ENCODE measurements at places on chromosomes 12 and 14. TPM values are rescaled to one million over a fixed set of nuclear protein-coding genes. Genes with fewer than 3 reads are reported as not detected.

DNA sequence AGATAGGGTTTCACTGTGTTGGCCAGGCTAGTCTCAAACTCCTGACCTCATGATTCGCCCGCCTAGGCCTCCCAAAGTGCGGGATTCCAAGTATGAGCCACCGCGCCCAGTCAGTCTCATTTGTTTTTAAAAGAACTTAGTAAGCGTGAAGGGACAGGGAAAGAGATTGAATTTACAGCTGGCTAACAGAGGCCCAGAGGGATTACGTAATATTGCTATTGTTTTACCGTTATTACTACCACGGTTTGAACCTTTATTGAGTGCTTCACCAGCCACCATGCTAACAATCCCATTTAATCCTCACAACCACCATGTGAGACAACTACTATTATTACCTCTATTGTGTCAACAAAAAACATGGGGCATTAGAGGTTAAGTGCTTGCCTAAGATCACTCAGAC, 26.7 kb upstream of the BLTP3B start:
- no peak for DNase-seq

- no peak for DNase-seq
Observed at GRCh38 chr12:89163918-89164317, 188.4 kb downstream of the DUSP6 start.

ADIPOR2 gene
- polyA plus RNA-seq: 29.1 TPM

PMEL gene
- 2.0 TPM for polyA plus RNA-seq
